Posterior vena cava (tissue), 2 donors: ENCODE measurements at places on chromosomes 5 and 9. TPM values are rescaled to one million over a fixed set of nuclear protein-coding genes. Genes with fewer than 3 reads are reported as not detected.

- DNase-seq = no peak
Observed at GRCh38 chr5:165325221-165325620, 1819.8 kb downstream of the MAT2B start.

GRCh38 chr9:120447959-120448500, 131.9 kb downstream of the CDK5RAP2 start:
- no peak for DNase-seq

GRCh38 chr5:62083247-62083646, 222.8 kb upstream of the KIF2A start:
- DNase-seq = no peak

DNA sequence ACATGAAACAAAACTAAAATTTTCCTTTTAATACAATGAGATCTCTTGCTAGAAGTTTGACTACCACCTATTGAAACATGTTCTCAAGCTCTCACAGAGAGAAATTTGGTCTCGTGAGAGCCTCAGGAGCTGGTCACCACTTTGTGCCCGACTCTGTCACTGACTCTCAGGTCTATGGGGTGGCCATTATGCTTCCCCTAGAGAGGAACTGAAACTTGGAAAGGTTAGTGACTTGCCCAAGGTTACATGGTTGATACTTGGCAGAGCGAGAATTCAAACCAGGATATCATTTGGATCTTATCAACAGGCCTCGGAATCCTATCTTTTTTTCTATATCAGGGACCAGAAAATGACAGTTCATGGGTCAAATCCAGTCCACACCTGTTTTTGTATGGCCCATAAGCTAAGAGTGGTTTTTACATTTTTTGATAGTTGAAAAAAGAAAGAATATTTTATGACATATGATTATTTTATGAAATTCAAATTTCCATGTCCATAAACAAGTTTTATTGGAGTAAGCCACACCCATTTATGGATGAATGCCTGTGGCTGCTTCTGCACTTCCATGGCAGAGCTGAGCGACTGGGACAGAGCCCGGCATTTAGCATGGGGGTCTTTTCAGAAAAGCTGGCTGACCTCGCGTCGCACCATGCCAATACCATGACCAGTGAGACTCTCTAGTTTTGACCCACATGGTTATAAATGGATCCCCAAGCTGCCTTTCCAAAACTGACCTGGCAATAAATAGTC, 44.8 kb upstream of the EQTN start:
- no peak for DNase-seq

DNA sequence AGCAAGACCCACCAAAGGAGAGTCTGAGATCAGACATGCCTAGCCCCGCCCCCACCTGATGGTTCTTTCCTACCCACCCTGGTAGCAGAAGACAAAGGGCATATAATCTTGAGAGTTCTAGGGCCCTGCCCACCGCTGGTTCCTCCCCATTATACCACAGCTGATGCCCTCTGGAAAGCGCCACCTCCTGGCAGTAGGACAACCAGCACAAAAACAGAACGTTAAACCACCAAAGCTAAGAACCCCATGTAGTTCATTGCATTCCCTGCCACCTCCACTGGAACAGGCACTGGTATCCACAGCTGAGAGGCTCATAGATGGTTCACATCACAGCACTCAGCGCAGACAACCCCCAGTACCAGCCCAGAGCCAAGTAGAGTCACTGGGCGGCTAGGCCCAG, 81.2 kb upstream of the TRPC7 start:
- no peak for DNase-seq

- DNase-seq = no peak
Observed at GRCh38 chr5:177079606-177080005, 7.1 kb upstream of the FGFR4 start.

DNA sequence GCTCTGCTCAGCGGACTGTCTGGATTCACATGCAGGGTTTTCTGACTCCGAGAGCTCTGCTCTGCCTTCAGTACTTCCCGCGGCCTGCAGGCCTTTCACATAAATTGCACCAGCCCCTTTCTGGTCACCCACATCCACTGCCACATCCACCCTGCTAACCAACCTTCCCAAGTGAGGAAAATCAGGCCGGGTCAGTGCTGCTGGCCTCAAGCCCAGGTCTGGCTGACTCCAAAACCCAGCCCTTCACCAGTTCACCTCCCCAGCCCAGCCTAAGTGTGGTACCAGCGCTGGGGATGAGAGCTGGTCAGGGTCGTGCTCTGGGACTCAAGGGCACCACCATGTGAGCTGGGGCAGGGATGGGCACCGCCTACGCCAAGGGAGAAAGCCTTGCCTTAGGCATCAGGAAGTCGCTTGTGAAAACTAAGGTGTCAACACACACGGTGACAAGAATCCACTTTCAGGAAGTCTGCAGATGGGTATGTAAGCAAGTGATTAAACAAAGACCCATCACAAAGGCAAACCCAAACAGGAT, 12.3 kb downstream of the LMAN2 start:
- DNase-seq = peak; percentile 76

- no peak for DNase-seq
Observed at GRCh38 chr5:138874771-138875551, at the start of gene LRRTM2. LRRTM2 (minus strand) TSS chr5:138875335; CDS start chr5:138874911, 424 bp downstream.

DNA sequence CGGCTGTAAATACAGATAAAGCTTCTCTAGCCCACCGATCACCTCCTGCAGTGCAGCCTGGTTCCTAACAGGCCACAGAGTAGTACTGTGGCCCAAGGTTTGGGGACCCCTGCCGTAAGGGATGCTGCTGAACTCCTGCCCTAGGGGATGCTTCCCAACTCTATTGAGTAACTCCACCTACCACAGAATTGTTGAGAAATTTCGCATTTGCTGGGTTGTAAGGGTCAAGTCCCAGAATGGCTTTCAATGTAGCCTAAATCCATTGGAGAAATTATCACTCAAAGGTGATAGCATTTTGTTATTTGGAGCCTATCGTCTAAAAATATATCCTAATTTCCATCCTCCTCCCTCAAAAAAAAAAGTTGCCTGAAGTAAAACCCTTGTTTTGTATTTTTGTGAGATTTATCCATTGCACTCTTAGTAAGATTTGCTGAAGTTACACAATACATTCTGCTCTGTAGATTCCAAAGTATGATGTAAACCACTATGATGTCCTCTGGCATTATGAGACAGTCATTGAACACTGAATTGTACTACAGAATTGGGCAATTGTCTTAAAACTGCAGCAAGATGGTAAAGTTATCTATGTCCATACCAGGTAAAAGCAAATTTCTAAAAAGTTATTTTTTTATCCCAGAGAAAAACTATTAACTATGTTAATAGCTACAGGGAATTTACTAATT, 14.0 kb downstream of the ACTBL2 start:
- DNase-seq = no peak

DNA sequence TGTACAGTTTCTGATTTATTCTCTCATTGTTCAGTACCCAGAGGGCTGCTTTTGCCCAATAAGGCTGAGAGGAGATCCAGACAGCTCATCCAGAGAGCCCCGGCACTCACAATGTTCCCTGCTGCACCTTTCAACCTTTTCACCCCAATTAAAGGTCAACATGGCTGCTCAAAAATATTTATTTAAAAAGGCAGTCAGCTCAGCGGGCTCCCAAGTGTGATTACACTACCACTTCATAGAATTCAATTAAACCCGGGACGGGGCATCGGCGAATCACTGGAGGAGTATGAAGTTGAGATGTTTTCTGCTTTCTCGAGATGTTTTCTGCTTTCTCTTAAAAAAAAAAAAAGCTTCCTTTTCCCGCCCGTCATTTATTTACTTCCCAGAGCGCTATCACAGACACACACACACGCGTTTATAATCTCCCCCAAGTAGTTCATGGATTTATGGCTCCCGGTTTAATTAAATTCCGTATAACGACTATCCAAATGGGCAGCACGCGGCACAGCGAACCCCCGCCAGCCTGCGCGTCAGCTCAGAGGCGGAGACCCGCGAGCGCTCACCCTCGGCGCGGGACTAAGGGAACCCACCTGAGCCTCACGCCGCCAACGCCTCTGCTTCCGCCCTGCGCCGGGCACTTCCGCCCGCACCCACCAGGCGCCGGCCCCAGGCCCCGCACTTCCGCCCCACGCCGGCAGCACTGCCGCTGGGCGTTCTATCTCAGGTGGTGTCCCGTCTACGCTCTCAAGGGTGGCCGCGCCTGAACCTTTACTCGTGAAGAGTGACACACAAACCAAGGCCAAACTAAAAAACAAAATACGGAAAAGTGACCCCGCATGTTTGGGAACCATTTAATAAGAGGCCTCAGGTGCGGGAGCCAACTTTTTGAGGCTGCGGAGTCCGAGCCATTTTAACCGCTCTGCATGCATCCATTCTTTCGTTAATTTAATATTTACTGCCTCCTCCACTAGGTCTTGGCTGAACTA, at the start of gene C5orf63:
C5orf63 (minus strand) TSS at position 642 of the 986 bp plus-strand sequence. CDS start 14,507 bp downstream, outside the sequence.
- DNase-seq = peak; percentile 89

GRCh38 chr9:134648701-134649530, 7.3 kb downstream of the COL5A1 start:
- no peak for DNase-seq

TIMD4 gene
- not detected for total RNA-seq

MYO10 gene
- total RNA-seq = 8.5 TPM

PLAC8L1 gene
- total RNA-seq = 0.43 TPM

CHSY3 gene
- total RNA-seq = 5.8 TPM

GLT6D1 gene
- total RNA-seq = not detected
